ENCODE measurements at places on chromosomes 11 and 22. TPM values are rescaled to one million over a fixed set of nuclear protein-coding genes. Genes with fewer than 3 reads are reported as not detected.

- H3K36me3 ChIP-seq: peaks cover 31% of the 10 kb centered on the region
- H3K4me3 ChIP-seq: no peak overlapping the region
- no peak overlapping the region for H3K27ac ChIP-seq
- no peak for DNase-seq
Measured at GRCh38 chr22:41541484-41541883, 2.8 kb downstream of the POLR3H start.

DNA sequence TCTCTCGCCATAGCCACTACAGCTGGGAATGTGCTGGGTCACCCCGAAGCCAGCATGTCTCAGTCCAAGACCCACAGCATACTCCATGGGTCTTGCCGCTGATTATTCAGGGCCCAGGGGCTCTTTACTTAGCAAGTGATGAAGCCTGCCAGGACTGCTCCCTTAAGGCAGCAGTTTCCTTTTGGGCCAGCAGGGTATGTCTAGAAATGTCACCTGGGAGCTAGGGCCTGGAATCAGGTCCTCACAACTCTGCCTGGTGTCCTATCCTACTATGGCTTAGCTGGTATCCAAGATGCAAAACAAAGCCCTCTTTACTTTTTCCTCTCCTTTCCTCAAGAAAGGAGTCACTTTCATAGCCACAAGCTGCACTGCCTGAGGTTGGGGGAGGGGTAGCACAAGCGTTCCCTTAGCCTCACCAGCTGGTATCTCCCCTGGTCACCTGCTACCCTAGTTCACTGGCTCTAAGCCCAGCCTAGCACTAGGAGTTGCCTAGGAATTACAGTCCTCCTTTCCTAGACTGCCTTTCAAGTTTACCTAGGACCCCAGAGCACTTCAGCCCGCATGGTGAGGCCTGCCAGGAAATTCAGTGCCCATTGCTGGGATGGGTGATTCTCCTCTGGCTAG lies 22.6 kb upstream of the NCR3LG1 start:
- no peak for DNase-seq
- peaks cover 2% of the 10 kb centered on the region for H3K36me3 ChIP-seq
- no peaks in the 10 kb centered on the region for H3K4me1 ChIP-seq
- no peak overlapping the region for H3K27ac ChIP-seq

GRCh38 chr11:68503251-68503687 lies 42.7 kb downstream of the PPP6R3 start:
- H3K27me3 ChIP-seq: no peaks in the 10 kb centered on the region
- no peak overlapping the region for H3K4me3 ChIP-seq
- H3K27ac ChIP-seq: no peak overlapping the region

DNA sequence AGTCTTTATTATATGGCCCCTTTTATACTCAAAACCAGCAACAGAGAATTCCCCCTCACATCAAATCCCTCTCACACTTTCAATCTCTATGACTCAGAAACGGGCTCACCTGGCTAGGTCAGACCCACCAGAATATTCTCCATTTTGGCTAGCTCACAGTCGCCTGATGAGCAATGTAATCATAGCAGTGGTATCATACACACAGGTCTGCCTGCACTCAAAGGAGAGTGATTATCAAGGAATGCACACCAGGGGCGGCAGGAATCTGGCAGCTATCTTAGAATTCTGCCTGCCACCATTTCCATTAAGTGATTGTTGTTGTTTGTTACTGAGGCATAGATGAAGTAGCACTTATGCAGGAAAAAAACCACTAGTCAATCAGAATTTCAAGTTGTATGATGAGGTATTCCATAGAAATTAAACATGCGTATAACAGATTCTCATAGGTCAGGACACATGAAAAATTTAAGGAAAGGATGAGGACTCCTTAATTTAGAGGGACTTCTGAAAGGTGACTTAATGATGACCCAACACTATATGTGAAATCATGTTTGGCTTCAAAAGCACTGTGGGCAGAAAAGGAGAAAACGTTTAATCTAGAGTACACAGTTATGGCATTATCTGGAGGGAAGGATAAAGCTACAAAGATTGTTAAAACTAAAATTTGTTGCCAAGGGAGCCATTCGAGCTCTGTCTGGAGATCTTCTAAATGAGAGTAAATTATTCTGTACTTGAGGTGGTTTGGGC lies 185.8 kb upstream of the DDI1 start:
- no peaks in the 10 kb centered on the region for H3K4me1 ChIP-seq
- no peak overlapping the region for H3K27ac ChIP-seq
- H3K4me3 ChIP-seq: no peak overlapping the region
- DNase-seq: no peak

- H3K36me3 ChIP-seq: no peaks in the 10 kb centered on the region
- no peak overlapping the region for H3K27ac ChIP-seq
- H3K4me1 ChIP-seq: no peaks in the 10 kb centered on the region
- H3K27me3 ChIP-seq: no peaks in the 10 kb centered on the region
Measured at GRCh38 chr11:57196596-57196995, 14.8 kb downstream of the LRRC55 start.

- H3K4me1 ChIP-seq: no peaks in the 10 kb centered on the region
- H3K36me3 ChIP-seq: no peaks in the 10 kb centered on the region
- H3K4me3 ChIP-seq: no peak overlapping the region
- no peak overlapping the region for H3K27ac ChIP-seq
- peaks cover 6% of the 10 kb centered on the region for H3K27me3 ChIP-seq
Measured at GRCh38 chr11:60966890-60967289, 4.6 kb upstream of the CD6 start.

GRCh38 chr11:11356842-11357241 lies 3.8 kb upstream of the CSNK2A3 start:
- H3K4me1 ChIP-seq: no peaks in the 10 kb centered on the region
- no peak for DNase-seq
- H3K4me3 ChIP-seq: no peak overlapping the region
- H3K27ac ChIP-seq: no peak overlapping the region

DNA sequence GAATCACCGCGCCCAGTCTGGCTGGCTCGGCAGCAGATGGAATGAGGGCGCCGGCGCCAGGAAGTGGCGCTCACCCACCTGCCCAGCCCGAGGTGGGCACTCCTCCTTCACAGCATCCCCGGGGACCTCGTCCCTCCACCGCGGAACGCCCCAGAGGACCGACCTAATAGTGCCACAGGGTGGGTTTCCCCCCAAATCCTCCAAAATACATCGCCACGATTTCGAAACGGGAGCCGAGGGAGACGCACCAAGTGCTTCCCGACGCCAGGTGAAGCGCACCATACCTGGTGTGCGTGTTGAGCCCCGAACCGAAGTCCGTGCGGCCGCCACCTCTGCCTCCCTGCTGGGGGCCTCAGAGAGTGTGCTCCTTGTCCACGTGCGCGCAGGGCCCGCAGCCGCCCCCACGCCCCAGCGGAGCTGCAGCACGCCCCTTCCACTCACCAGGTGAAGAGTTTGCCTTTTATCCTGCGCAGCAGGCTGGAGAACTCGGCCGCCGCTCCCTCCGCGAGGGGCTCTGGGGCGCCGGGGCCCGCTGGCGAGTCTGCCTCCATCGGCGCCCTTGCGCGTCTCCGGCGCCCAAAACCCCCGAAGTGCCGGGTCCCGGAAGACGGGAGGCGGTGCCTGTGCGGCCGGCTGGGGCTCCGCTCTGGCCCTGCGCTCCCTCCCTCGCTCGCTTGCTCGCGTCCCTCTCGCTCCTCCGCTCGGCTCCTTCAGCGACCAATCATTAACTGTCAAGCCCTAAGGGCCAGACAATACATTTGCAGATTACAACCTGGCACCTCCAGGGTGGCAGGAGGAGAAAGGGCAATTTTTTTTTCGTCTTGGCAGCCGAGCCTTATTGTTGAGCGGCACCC lies at the start of gene SLC35F2:
Gene SLC35F2, minus strand, starts transcription at position 571 of the 854 bp plus-strand sequence. Its CDS starts 20 bp downstream, at position 551.
- peaks cover 19% of the 10 kb centered on the region for H3K4me1 ChIP-seq
- DNase-seq: peak; percentile 92
- peak within 1 kb of the TSS; percentile 74 for H3K27ac ChIP-seq
- H3K36me3 ChIP-seq: no peaks in the 10 kb centered on the region

- no peaks in the 10 kb centered on the region for H3K27me3 ChIP-seq
- H3K27ac ChIP-seq: no peak overlapping the region
- peaks cover 7% of the 10 kb centered on the region for H3K4me1 ChIP-seq
- H3K4me3 ChIP-seq: no peak overlapping the region
- peaks cover 7% of the 10 kb centered on the region for H3K36me3 ChIP-seq
Measured at GRCh38 chr11:70297341-70297740, 26.9 kb downstream of the PPFIA1 start.

DNA sequence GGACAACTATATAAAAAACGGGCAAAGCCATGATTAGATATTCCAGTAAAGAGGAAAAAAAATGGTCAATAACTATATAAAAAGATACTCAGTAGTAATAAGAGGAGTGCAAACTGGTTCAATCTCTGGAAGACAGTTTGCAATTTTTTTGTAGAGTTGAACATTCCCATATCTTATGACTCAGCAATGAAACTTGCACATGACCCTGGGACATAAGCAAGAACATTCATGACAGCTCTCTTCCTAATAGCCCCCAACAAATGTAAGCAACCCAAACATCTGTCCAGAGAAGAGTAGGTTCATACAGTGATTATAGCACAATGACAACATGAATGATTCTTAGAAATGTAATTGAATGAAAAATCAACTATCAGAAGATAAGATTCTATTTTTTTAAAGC lies 21.8 kb upstream of the CSF2RB start:
- H3K4me1 ChIP-seq: no peaks in the 10 kb centered on the region
- no peak for DNase-seq
- H3K36me3 ChIP-seq: no peaks in the 10 kb centered on the region
- no peak overlapping the region for H3K27ac ChIP-seq
- peaks cover 26% of the 10 kb centered on the region for H3K27me3 ChIP-seq

DNA sequence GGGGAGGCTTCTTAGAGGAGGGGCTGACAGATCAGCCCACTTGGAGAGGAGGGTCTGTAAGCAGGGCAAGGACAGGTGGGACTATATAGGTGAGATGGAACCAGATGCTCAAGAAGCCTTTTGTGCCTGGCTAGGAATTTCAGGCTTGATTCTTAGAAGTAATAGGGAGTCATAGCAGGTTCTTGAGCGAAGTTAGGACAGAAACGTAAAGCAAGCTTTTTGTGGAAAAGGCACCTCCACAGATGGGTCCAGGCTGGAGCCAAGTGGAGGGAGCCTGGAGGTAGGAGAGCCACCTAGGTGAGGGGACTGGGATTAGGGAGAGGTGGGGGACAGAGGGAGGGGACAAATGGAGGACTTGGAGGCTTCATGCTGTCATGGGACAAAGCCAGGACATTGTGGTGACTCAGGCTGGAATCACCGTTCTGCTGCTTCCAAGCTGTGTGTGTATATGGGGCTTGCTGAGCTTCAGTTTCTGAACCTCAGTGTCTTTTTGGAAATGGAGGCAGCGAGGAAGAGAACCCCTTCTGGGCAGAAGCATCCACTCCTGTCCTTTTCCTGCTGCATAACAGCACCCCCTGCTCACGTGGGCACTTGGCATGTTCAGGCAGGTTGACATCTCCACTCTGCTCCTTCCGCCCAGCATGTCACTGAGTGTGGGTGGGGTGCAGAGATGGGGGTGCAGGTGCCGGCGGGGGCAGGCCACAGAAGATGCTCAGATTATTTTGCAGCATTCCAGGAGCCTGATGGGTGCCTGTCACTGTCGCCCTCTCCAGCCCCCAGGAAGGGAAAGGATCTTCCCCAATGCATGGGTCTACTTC lies 58.0 kb downstream of the MCM5 start:
- H3K4me1 ChIP-seq: peaks cover 21% of the 10 kb centered on the region
- H3K27me3 ChIP-seq: no peaks in the 10 kb centered on the region
- H3K27ac ChIP-seq: no peak overlapping the region
- H3K36me3 ChIP-seq: no peaks in the 10 kb centered on the region
- DNase-seq: no peak
- H3K4me3 ChIP-seq: no peak overlapping the region

DNA sequence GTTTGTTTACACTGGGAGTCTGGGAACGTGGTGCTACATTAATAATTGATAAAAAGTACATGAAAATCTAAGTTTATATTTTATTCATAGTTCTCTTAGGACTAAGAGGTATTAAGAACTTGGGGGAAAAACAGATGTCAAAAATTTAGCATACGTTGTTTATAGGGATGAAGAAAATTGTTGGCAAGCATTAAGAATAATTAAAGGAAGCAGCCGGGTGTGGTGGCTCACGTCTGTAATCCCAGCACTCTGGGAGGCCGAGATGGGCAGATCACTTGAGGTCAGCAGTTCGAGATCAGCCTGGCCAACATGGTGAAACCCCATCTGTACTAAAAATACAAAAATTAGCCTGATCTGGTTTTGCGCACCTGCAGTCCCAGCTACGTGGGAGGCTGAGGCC lies 60.7 kb upstream of the ADORA2A start:
- H3K4me3 ChIP-seq: no peak overlapping the region
- no peak overlapping the region for H3K27ac ChIP-seq
- no peak for DNase-seq
- no peaks in the 10 kb centered on the region for H3K27me3 ChIP-seq
- H3K4me1 ChIP-seq: no peaks in the 10 kb centered on the region

DNA sequence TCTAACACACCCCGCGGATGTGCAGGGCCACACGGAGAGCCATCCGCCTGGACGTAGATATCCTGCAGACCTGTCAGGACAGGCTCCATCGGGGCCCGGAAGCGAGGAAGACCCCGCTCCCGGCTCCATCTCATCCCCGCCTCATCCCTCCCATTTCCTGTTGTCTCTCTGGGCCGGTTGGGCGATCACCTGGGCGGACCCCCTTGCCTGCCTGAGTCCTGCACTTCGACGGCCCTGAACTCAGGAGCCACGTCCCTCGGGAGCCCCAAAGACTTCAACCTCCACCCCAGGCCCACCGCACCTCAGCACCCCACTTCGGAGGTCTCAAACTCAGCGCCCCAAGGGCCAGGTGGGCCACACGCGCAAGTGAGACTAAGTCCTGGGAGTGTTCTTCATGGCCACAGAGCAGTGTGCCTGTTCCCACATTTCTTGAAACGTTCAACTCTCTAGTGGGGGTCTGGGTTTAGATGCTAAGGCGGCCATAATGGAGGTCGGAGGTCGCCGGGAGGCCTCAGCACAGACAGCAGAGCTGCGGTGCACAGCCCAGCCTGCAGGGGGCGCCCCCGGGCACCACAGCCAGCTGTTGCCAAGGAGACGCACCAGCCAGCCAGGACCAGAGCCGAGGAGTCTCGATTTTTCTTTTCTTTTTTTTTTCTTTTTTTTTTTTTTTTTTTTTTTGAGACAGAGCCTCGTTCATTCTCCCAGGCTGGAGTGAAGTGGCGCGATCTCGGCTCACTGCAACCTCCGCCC lies 26.0 kb upstream of the FADD start:
- no peak overlapping the region for H3K4me3 ChIP-seq
- H3K27ac ChIP-seq: no peak overlapping the region
- H3K4me1 ChIP-seq: no peaks in the 10 kb centered on the region
- no peaks in the 10 kb centered on the region for H3K27me3 ChIP-seq

The CALCA gene
- 1.0 TPM for total RNA-seq

The TPBGL gene
- total RNA-seq: 0.41 TPM

The LMNTD2 gene
- total RNA-seq: 1.7 TPM

The MMP27 gene
- total RNA-seq: not detected

The IL10RA gene
- not detected for total RNA-seq

The UBQLNL gene
- not detected for total RNA-seq

The PACSIN3 gene
- total RNA-seq: 50.9 TPM

The ANGPTL5 gene
- total RNA-seq: not detected

The CDKN1C gene
- 3.5 TPM for total RNA-seq

The ART1 gene
- total RNA-seq: not detected

The MIOX gene
- total RNA-seq: 0.32 TPM

Data from A673 (cell line).